ENCODE measurements at places on chromosomes 11 and 22. TPM values are rescaled to one million over a fixed set of nuclear protein-coding genes. Genes with fewer than 3 reads are reported as not detected.

Gene MYO18B
- 0.29 TPM for polyA plus RNA-seq

Gene TMEM218
- 18.8 TPM for polyA plus RNA-seq

Gene HEPACAM
- 0.02 TPM for polyA plus RNA-seq

Gene DDX25
- polyA plus RNA-seq, result 0.27 TPM

Gene PANX2
- polyA plus RNA-seq, result 2.1 TPM

Gene MUC15
- polyA plus RNA-seq, result 19.1 TPM

Gene XKR3
- polyA plus RNA-seq, result not detected

Gene CCDC15
- 0.69 TPM for polyA plus RNA-seq

Gene CCDC73
- 0.02 TPM for polyA plus RNA-seq

Data from esophagus (tissue), 2 donors.